Activated T-cell treated with anti-CD3 and anti-CD28 coated beads, Interleukin-2, amount 50 U/mL, for 48 hours (primary cell): ENCODE measurements at places on chromosomes 5 and 9.
A peak's percentile ranks its signal among the peaks of the same experiment; 100 is the strongest.

- DNase-seq, result no peak
Observed at GRCh38 chr5:138523406-138523805, 19.6 kb downstream of the ETF1 start.

DNA sequence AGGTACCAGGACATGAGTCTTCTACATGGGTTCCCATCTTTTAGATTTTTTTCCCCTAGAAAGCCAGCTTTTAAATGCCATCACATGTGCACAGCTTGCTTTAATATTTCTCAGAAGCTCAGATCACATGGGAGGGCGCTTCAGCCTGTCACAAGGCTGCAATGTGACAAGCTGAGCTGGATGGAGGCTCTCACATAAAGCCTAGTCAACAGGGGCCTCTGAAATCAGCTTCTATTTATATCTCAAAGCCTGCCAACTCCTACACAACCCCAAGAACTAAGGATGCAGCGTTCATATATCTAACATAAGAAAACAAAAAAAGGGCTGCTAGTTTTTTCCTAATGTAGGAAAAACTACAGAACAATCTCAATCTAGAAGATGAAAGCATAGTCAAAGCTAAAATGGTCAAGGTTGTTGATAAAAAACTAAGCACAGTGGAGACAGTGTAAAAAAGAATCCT lies 2.3 kb downstream of the ZFAND5 start:
- DNase-seq, result peak; percentile 43

DNA sequence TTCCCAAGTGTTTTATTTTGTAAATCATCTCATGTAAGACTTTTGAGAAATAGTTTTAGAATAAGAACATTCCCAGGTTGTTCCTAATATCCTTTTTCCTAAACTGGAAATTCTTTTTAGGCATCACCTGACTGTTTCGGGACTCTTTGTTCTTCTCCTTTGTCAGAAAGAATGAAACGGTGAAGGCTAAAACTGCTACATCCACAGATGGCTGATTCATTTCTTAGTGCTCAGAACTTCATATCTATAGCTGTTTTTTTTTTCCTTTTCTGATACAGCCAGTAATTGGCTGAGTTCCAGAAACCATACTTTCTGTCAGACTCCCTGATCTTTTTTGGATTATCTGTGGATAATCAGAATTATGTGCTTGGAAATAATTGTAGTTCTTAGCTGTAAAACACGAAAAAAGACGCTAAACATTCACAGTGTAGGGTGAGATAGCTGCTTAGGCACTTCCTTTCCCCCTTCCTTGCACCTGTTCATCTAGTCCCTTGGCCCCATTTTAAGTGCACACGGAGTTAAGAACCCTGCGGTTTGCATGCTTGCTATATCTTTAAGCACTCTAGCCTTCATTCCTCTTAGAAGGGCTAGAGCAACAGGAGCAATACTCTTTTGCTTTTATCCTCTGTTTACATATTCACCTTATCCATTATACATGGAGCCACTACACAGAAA lies 283.9 kb downstream of the PJA2 start:
- no peak for DNase-seq

DNA sequence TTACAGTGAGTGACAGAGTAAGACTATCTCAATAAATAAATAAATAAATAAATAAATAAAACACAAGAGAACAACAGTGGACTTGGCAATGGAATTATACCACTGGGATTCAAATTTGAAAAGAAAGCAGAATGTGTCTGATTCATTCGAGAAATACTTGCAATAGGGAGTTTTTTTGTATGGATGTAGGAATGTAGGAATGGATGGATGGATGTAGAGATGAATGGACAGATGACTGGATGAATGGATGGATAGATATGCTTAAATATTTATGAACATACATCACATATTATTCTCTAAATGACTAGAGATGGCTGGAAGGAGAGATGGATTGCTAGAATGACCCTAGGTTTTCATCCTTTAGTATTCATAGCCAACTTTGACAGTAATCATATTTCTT lies 22.0 kb upstream of the CEMIP2 start:
- no peak for DNase-seq

- peak; percentile 60 for DNase-seq
Observed at GRCh38 chr9:83956086-83956435, 24.0 kb downstream of the HNRNPK start.

GRCh38 chr9:86557918-86558317 lies 203.7 kb upstream of the TUT7 start:
- DNase-seq, result no peak

GRCh38 chr5:74336297-74336696 lies 304.2 kb downstream of the ENC1 start:
- no peak for DNase-seq

GRCh38 chr9:131277287-131277909 lies 1.1 kb upstream of the FAM78A start:
- DNase-seq, result peak; percentile 48

GRCh38 chr5:170314541-170315095 lies 17.0 kb upstream of the LCP2 start:
- no peak for DNase-seq

DNA sequence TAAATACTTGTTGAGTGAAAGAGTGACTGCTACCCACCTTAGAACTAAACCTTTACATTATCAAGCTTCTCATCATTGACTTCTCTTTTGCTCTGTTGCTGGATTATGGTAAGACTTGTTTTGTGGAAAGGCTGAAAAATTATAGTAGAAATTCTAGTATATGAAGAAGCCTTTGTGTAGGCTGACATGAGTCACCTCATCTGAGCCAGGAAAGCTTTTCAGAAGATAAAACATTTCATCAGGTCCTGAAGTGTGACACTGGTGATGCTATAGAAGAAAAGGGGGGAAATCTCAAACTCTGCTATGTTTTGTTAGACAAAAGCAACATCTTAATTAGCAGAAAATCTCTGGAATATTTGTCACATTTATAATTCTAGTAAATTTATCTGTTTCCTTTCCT lies 18.4 kb upstream of the SLC44A1 start:
- no peak for DNase-seq

DNA sequence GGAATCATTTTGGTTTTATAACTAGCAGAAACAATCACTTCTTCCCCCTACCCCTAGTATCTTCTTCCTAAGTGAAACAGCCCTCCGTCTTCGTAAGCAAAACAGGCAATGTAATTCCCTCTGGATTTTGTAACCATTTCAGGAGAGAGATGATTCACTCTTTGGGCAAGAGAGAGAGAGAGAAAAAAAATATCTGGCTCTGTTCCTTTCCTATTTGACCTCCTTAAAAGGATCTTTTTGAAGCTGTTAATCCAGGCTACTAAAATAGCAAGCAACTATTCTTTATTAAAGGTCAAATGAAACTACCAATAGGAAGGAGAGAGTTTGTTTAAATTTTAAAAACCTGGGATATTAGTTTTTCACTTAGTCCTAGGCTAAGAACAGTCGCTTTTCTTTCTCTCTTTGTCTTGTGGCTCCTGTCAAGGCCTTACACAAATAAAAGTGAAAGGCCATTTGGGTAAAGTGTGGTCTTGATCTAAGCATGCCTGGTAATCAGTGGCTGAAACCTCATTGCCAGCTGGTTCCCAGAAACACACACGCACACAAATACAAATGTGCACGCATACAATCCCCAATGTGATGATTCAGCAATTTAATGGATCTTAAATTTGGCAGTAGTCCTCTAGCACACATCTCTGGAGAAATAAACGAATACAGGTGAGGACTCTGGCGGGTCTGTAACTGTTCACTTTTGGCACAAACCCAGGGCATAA lies 70.2 kb downstream of the PRUNE2 start:
- DNase-seq, result no peak

- DNase-seq, result no peak
Observed at GRCh38 chr9:93422977-93423616, 28.4 kb upstream of the FAM120A start.

- DNase-seq, result no peak
Observed at GRCh38 chr5:107805824-107806223, 135.1 kb upstream of the EFNA5 start.

DNA sequence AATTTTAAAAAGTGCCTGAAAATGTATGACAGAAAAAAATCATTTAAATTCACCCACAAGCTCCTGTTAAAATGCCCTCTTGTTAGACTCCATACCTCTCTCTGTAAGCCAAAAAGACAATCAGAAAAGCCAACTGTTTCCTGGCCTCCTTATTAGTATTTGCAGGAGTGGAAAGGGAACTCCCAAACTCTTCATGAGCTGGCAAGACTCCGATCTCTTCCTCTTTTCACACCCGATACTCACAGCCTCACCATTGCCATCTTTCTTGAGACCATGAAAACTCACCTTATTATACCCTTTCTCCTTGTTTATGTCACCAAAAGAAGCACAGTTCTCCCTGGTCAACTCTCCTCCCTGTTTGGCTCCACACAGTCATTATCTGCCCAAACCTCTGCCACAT lies 197.8 kb downstream of the DMAC1 start:
- DNase-seq, result no peak

GRCh38 chr9:110258690-110259091 lies 2.4 kb upstream of the TXN start:
- no peak for DNase-seq

DNA sequence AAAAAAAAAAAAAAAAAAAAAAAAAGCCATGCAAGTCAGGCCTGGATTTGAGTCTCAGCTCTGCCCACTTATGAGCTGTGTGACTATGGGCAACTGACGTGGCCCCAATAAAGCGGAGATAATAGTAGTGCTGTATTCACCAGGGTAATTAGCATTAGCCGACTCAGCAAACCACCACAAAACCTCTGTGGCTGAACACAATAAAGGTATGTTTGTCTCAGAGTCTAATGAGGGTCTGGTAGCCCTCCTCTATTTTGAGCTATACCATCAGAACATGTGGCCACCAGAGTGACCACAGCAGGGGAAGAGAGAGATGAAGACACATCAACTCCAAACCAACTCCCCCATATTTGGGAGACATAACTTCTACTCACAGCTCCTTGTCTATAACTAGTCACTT lies 15.9 kb downstream of the SWI5 start:
- no peak for DNase-seq

DNA sequence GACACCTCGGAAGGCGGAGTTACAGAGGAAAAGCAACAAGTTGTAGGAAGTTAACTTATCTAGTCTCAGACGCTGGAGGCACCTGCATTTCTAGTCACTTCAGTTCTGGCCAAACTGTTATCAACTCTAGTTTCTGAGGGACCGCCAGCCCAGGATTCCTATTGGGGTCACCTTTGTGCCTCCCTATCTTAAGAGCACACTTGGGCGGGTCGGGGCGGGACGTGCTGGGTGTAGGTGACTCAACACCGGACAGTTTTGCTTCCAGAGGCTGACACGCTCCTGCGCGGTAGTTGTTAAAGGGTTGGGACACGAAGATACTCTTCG lies 679 bp upstream of the KDM4C start:
- peak; percentile 90 for DNase-seq

DNA sequence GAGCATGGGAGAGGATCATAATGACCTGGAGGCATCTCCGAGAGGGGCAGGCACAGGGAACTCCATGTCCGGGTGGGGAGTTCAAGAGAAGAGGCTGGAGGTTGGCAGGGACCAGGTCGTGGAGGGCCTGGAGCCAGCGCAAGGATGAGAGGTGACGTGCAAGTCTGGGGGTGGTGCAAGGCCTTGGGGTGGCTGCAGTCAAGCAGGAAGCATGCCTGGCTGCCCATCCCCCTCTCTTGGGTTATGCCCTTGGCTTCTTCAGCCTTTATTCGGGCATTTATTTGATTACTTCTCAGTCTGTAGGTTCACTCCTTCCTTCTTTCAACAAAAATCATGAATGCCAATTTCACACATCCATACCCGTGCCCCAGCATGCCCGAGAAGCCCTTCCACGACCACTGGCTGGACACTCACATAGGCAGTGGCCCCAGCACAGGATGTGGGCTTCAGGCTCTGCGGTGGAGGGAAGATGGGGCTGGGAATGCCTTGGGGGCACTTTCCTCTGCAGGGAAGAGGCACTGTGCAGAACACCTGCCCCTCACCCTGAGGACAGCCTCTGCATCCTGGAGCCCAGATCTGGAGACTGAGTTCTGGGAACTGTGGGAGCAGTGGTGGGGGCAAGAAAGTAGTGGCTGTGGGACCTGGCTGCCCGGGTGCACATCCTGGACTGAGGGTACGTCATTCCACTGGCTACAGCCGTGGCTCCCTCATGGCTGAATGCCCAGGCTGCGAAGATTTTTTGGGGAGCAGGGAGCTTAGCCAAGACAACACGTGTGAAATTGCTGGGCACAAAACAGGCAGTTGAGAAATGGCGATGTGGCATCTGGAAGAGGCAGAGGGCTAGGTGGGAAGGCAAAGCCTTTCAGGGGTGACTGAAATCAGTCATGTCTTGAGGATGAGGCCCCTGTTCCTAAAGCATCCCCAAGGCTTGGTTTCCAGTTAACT lies 38.6 kb downstream of the CRB2 start:
- no peak for DNase-seq

DNA sequence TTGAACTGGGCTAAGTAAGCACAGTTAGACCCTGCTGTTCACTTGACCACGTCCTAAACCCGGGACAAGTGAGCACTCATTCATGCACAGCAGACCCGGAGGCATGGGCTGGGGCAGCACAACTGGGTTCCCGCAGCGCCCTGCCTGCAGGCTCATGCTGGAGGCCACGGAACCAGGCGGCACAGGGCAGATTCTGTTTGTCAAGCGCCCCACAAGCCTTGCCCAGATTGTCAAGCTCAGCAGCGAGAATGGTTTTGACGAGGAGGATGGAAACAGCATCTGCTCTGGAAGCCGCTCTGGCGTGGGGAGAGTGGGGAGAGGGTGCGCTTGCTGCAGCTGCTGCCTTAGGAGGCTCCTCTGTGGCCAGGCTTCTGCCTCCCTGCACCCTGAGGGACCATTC lies 32.7 kb downstream of the PRRT1B start:
- no peak for DNase-seq

GRCh38 chr9:123225374-123225813 lies 43.0 kb downstream of the STRBP start:
- DNase-seq, result peak; percentile 69

- DNase-seq, result peak; percentile 17
Observed at GRCh38 chr9:2271426-2271825, 256.3 kb downstream of the SMARCA2 start.

DNA sequence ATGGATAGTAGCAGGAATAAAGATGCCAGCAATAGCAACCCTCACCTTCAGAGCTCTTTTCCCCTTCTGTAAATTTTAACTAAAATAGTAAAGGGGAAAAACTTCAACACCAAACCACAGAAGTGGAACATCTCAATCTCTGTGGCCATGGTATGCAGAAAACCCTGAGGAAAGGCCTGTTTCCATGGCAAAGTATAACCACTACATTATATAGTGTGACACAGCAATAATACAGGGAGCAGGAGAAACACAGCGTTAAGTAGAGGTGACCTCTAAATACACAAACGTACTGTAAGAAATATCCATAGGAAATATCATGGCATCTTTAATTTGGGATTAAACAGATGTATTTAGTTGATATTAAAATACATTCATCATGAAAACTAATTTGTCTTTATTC lies 106.4 kb downstream of the SLC24A2 start:
- no peak for DNase-seq

GRCh38 chr9:74589576-74589975 lies 92.4 kb downstream of the RORB start:
- no peak for DNase-seq

- DNase-seq, result no peak
Observed at GRCh38 chr5:93331863-93332262, 249.2 kb downstream of the NR2F1-AS1 start.

- no peak for DNase-seq
Observed at GRCh38 chr5:145246961-145247744, 588.0 kb downstream of the PRELID2 start.
